ENCODE measurements at places on chromosomes 1 and 21.
A peak's percentile ranks its signal among the peaks of the same experiment; 100 is the strongest.

DNA sequence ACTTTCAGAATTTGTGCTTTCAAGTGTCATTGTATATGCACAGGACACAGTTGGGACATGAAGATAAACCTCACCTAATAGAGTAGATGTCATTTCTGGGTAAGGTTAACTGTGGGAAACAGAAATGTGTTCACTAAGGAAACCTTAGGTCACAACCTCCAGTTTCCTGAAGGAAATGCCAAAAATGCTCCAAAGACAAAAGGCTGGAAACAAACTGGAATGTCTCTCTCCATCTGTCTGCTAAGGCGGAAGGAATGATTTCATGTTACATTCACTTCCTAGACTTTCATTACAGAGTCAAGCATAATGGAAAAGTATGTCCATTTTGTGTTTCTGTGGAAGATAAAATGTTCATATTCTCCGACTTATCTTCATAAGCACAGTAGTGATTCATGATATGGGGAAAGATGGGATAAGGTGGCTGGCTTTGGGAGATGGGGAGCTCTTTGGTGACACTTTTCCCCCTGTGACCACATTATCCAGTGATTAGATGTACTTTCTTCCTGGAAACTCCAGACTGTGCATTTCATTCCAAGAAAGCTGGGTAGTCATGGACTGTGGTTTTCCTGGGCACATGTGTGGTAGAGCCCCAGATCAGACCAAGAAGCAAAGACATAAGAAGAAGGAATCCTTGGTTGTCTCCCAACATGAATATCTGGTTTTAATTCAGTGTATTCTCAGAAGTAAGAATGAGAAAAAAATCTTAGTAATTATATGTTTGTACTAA lies 5.7 kb downstream of the S1PR1 start:
- no peak for DNase-seq

GRCh38 chr1:156862997-156863599 lies 2.4 kb downstream of the NTRK1 start:
- peak; percentile 29 for DNase-seq

GRCh38 chr1:157781048-157781447 lies 4.1 kb upstream of the FCRL2 start:
- DNase-seq = no peak

DNA sequence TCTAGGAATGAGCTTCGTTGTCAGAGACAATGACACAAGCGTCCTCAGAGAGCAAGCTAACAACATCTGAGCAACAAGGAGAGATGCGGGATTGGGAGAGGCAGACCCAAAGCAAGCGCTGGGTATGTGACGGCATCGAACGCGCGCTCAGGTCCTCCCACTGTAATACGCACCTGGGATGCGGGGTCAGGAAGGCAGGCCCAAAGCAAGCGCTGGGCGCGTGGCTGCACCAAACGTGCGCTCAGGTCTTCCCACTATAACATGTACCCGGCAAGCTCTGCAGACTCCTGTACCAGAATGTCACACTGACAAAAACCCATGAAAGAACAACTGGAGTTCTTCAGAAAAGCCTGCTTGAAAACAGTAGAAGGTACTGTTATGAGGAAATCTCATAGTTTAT lies 653.8 kb downstream of the SMYD3 start:
- no peak for DNase-seq

DNA sequence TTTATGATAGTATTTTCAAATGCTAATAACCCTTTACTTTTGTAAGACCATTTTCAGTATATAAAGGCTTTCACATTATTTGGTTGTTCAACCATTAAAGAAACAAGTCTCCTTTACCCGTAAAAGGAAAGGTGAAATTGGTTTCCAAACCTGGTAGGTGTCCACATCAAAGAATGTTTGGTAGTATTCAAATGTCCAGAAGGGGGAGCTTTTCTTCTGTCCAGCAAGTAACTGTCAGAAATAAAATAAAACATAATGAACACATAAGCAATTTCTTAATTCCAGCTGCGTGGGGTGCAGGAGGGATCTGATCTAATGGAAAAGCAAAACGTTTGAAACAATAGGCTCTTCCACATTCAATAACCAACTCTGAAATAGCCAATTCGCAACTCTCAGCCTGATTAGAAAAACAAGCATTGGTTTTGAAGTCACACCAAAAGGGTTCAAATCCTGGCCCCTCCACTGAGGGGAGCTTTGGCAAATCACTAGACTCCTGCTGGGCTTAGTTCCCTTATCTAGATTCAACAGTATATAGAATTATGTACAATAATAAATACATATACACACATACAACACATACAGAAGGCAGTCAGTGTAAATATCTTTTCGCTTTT lies 11.0 kb downstream of the YIPF1 start:
- DNase-seq = no peak

DNA sequence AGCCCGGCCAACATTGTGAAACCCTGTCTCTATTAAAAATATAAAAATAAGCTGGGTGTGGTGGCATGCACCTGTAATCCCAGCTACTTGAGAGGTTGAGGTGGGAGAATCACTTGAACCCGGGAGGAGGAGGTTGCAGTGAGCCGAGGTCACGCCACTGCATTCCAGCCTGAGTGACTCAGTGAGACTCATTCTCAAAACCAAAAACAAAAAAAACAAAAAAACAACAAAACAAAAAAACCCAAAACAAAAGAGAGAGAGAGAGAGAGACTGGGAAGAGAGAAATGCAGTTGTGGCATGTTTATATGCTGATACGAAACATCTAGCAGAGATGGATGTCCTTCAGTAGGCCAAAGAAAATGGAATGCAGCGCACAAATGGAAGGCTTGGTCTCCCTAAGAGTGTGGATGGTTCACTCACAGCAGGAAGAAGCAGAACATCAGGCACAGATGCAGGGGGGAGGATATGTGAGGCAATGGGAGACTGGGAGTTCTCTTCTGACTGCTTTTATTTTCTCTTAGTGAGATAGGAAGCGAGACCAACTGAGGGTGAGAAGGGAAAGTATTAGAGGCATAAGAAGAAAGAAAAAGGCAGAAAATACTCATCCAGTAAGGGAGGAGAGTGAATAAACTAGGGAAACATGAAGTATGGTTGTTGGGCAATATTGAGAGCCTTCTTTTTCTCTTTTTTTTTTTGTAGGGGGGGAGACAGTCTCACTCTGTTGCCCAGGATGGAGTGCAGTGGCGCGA lies 16.0 kb downstream of the THEM4 start:
- DNase-seq = no peak

GRCh38 chr1:101006553-101006952 lies 19.0 kb downstream of the DPH5 start:
- no peak for DNase-seq

GRCh38 chr1:6360117-6360496 lies 33.5 kb downstream of the ACOT7 start:
- DNase-seq = no peak

DNA sequence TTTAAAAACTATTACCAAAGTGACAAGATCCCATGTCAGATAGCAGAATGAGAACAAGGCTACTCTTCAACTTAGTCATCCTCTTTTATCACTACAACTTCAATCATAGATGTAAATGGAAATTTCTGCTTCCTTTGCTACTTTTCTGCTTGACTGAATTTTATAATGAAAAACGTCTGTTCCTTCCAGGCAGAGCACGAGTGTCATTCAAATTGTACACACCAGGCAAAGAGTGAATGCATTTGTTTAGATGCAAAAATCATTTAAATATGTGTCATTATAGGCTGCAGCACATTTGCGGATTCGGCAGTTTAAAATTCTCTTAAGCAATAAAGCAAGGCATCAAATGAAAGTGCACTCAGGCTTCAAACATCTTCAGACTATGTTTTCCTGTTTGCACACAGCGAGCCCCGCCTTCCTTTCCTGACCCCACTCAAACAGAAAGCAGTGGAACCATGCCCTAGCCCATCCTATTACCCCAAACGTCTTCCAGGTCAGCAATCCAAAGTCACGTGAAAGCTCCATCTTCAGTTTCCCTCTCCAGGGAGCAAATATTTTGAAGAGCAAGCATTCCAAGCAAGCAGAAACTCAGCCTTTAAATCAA lies 99.6 kb downstream of the APP start:
- no peak for DNase-seq

DNA sequence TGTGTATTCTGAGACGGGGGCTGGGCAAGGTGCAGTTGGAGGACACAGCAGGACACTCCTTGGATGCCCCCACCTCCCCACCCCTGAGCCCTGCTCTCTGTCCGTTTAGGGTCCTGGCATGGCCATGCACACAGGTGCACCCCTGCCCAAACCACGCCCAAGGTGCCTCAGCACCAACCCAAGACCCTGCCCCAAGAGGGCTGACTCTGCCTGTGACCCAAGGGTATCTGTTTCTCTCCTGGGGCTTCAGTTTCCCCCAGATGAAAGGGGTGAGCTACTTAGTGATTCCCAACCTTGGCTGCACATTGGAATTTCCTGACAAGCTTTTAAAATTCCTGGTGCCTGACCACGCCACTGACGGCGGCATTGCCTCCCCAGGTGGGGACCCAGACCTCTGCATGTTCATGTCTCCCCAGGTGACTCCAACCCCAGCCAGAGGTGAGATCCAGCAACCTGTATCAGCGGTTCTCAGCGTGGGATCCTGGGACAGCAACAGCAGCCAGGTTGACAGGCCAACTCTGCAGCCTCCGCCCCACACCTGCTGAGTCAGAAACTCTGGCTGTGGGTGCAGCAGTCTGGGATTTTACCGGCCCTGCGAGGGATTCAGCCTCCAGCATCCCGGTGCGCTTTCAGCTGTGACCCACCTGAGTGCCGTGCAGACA lies 483.4 kb downstream of the NPHP4 start:
- no peak for DNase-seq

- no peak for DNase-seq
Observed at GRCh38 chr1:66245691-66246090, 288.3 kb upstream of the SGIP1 start.

DNA sequence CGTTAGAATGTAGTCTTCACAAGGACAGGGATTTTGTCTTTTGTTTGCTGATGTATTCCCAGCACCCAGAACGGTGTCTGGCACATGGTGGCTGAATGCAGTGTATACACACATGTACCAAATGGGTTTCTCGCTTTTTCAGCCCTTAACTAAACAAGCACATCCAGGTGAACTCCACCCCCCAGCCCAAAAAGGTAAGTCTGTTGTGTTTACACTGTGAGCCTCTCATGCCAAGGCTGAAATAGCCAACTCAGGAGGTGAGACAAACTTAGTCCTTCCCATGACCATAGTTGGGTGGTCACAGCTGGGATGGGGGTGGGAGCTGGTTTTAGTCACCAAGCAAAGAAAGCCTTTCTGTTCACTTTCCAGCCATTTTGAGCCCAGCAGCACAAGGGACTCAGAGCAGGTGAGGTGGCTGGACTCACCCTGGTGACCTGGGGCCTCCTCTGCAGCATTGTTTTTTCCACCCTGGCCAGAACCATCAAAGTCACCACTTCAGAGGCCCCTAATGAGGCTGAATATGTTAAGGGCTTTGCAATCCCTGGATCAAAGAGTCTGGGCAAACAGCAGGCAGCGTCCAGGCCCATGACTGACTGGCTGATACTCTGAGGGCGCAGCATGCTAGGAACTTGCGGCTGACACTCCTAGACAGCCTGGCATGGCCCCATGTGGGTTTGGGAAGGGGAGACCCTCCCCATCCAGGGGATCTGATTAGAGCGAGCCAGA lies 8.7 kb downstream of the TENT5B start:
- no peak for DNase-seq

DNA sequence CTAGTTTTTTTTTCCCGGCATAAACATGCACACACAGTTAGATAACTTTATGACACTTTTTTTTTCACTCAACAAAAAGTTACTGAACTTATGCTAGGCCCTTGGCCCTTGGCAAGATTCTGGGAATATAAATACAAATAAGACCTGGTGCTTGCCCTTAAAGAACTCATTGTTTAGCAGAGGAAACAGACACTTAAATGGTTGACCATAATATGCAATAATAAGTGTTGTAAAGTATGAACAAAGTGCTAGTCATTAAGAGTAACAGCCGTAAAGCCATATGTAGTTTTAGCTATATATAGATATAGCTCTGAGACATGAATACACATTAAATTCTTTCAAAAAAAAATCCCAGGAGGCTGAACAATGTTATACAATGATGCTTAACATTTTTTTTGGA lies 198.3 kb downstream of the CYYR1 start:
- no peak for DNase-seq

DNA sequence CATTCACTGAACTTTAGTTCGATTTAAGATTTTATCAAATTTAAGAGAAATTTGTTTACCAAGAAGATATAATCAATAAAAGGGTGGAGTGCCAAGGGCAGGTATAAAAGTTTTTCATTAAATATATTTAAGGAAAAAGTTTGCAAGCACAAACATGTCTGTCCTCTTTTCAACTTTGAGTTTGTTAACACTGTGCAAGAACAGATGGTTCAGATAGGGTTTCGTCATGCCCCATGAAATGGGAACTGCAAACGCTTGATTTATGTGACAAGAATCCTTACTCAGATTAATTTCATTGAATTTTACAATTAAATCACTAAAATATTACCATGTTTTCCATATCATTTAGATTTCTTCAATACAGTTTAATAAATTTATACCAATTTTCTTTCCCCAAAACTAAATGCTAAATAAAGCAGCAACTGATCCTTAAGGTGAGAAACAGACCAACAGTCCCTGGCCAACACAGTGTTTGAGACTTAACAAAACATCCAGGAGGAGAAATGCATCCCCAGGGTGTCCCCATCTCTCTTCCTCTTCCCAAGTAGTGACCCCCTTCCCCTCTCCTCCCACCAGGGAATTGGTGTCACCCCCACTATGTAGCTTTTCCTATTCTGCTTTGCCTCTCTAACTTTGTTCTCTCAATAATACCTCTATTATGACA lies 292.9 kb downstream of the LTN1 start:
- no peak for DNase-seq

DNA sequence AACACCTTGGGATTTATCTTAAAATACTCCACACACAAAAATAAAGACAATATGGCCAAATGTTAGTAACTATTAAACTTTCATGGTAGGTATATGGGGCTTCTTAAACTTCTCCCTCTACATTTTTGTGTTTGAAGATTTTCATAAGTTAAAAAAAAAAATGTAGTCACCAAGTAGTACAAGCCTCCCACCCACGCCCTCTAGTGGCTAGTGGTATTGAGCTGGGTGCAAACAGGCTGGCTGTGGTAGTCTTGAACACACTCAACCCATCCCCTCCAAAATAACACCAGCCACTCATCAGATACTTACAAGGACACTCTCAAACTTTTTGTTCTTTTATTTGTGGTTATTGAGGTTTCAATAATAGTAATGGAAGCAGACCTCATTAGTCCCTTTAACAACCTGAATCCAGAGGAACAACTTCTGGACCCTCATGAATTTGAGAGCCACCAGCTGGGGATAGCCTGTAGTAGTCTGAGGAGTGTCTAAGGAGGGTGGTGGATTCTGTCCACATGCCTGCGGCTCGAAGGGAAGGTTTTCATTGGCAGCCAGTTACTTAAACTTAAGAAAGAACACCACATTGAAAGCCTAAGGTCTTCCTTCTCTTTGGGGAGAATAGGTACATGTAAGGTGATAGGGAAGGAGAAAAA lies 15.6 kb downstream of the RD3 start:
- DNase-seq = peak; percentile 64

GRCh38 chr1:110203021-110203661 lies 7.0 kb upstream of the KCNC4 start:
- DNase-seq = peak; percentile 68

- DNase-seq = no peak
Observed at GRCh38 chr1:63435161-63435560, 67.7 kb downstream of the ALG6 start.

GRCh38 chr1:45952072-45952471 lies 148.7 kb downstream of the MAST2 start:
- no peak for DNase-seq
